NCI-H2171 (cell line): ENCODE measurements at places on chromosomes 6 and 20.
A peak's percentile ranks its signal among the peaks of the same experiment; 100 is the strongest.

DNA sequence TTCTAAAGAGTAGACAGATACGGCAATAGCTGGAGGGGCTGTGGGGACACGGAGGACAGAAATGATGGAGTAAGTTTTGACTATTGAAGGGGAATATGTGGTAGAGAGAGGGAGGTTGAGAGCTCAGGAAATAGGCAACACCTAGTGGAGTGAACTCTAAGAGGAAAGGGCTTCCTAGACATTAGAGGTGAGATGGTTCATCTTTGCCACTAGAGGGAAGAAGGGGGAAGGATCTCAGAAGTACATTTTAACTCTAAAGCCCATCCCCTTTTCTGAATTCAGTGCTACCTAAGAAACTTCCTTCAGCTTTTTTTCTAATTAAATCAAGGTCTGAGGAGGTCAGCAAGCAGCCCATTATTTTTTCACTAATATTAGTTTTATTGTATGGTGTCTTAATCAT is 689.4 kb upstream of the MAP3K7 start:
- no peak for DNase-seq

GRCh38 chr6:166076625-166077024 is 91.0 kb downstream of the TBXT start:
- DNase-seq, result no peak

DNA sequence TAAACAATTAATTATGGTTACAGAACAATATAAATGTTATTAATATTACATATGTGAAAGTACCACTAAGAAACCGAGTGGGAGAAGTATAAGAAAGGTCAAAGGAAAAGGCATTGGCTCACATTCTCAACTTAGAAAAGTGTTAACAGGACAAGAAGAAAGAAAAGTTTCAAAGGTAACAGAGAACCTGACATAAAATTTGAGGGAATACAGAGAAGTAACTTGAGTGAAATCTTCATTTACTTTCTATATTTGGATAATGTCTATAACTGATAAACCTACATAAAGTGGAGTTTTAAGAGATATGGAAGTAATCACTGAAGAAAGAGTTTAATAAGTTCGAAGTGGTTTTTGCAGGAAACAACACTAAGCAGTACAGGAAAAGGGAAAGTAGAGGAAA is 30.1 kb downstream of the REPS1 start:
- DNase-seq, result no peak

- no peak for DNase-seq
Measured at GRCh38 chr6:87869064-87869905, 167.3 kb upstream of the AKIRIN2 start.

- peak; percentile 19 for DNase-seq
Measured at GRCh38 chr6:159169193-159169555, at the start of gene FNDC1. FNDC1 (plus strand) TSS chr6:159169400; CDS start chr6:159169597, 197 bp downstream.

GRCh38 chr6:35586542-35586941 is 73.8 kb upstream of the TULP1 start:
- DNase-seq, result no peak

GRCh38 chr6:7389162-7389450 is 436 bp downstream of the CAGE1 start:
- DNase-seq, result no peak

GRCh38 chr20:62243906-62244515 is 5.7 kb downstream of the OSBPL2 start:
- no peak for DNase-seq
